GM19239 (cell line): ENCODE measurements at places on chromosomes 16 and 17.

DNA sequence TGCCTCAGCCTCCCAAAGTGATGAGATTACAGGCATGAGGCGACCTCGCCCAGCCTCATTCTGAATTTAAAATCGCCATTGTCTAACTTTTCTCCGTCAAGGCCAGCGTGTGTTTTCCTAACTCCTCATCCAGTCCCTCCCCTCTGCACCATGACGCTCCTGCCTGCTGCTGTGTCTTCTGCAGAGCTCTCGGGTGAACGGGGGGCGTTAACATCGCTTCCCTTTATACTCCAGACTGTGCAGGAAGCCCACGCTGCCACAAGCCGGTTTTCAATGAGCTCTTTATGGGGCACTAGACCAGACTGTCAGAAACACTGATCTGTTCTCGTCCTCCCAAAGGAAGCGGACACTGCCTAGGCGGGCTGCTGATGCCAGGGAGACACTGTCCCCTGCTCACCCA is 13.2 kb downstream of the AANAT start:
- DNase-seq: no peak

DNA sequence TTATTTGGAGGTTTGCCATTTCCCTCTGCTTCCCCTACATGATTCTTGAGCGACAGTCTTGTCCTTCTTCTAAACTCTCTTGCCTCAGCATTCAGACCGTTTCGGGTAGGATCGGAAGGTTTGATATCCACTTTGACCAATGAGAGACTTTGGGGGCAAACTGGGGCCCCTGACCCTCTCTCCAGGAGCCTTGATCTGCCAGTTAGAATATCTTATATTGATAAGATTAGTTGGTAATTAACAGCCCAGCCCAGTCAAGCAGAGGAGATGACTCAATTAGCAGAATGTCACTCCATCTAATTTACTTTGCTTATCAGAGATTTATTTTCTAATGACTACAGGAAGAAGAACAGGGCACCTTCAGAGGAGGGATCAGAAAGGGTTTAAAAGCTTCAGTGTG is 532.8 kb downstream of the XYLT1 start:
- DNase-seq: no peak

DNA sequence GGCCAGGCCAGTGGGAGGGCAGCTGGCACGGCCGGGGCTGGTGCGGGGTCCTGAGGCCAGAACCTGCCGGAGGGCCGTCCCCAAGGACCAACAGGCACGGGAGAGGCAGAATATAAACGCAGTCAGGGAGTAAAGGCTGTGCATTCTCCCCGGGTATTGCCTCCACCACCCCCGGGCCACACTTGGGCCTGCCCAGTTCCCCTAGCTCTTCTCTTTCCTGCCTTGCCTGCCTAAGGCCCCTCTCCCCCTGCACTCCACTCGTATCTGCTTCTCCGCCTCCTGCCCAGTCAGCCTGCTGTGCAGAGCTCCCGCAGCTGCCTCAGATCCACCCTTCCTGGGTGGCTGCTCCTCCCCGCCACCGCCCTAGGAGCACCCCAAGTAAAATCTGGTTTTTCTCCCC is 5.0 kb upstream of the RPH3AL start:
- DNase-seq: no peak

DNA sequence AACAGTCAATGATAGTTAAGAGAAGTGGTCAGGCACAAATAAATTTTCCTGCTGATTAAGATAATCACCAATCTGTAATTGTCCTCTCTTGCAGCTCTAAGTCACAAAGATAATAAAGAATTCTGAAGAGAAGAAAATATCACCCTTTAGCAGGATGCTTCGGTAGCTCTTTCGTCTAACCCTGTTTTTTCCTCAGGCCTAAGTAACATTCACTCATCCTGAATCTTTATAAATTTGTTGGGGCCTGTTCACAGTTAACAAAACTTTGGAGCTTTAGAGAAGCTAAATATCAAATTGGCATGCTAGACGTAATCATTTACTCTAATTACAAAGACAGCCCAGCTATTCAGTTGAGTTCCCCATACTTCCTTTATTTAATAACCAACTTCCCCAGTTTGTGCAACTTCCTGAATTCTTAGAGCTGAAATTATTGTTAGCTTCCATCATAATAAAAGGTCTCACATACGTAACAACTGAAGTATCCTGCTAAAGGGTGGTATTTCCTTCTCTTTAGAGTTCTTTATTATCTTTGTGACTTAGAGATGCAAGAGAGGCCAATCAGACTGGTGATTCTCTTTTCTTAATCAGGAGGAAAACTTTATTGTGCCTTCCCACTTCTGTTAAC is 118.6 kb downstream of the TANGO6 start:
- DNase-seq: no peak

- no peak for DNase-seq
These were observed 12.1 kb downstream of the ZZEF1 start for GRCh38 chr17:4130715-4131114.

DNA sequence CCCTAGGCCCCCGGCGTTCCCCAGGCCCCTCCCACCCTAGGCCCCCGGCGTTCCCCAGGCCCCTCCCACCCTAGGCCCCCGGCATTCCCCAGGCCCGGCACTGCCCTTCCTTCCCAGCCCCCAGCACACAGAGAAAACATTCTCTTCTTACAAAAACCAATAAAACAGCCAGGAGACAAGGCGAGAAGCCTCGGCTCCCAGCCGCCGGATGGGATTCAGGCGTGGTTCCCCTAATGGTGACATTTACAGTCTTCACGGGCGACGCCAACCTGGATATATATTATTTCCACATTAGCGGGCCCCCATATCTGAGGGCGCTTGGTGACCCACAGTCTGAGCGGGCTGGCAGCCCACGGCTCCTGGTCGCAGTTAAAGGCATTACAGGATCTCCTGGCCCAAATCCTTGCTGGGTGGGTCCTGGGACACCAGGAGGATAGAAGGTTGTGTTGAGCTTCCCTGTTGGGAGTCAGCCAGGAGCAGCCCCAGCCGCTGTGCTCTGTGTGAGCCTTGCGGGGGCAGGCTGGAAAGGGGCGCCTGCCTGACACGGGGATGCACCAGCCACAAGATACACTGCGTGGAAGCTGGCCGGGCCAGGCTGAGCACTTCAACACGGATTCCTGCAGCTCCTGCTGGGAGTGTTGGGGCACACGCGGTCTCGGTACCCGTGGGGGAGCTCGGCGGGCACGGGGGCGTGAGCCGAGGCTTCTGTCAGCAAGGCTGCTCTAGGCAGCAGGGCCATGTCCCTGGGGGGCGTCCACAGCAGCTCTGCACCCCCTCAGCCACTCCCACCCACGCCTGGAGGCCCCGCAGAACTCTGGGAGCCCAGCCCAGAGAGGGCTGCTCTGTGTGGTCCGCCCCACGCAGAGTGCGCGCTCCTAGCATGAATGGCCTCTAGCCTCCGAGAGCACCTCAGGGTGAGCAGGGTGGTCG is 83.7 kb downstream of the LMF1 start:
- DNase-seq: no peak

GRCh38 chr17:76672270-76672851 is 28.8 kb upstream of the ST6GALNAC1 start:
- DNase-seq: no peak

DNA sequence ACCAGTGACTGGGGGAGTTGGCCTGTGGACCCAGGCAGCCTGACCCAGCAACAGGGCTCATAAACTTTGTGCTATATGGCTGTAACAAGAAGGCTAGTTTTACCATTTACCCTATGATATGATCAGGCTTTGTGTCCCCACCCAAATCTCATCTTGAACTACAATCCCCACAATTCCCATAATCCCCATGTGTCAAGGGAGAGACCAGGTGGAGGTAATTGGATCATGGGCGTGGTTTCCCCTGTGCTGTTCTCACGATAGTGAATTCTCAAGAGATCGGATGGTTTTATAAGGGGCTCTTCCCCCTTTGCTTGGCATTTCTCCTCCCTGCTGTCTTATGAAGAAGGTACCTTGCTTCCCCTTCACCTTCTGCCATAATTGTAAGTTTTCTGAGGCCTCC is 111.2 kb upstream of the NLRP1 start:
- DNase-seq: no peak

DNA sequence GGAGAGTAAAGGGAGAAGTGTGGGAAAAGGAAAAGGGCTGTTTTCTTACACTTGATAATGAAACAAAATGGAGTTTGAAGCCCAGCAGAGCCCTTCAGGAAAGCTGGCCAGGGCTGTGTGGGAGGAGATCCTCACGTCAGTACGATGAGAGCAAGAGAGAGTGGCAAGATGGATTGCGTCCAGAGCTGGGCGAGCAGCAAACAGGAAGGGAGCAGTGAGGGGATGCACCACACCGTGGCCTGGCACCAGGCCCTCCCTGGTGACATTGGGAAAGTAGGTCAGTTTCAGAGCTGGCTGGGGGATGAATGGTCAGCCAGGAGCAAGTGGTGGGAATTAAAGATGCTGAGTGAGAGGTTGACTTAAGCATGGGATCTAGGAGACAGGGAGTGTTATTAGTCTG is 273.6 kb downstream of the GRIN2A start:
- no peak for DNase-seq

DNA sequence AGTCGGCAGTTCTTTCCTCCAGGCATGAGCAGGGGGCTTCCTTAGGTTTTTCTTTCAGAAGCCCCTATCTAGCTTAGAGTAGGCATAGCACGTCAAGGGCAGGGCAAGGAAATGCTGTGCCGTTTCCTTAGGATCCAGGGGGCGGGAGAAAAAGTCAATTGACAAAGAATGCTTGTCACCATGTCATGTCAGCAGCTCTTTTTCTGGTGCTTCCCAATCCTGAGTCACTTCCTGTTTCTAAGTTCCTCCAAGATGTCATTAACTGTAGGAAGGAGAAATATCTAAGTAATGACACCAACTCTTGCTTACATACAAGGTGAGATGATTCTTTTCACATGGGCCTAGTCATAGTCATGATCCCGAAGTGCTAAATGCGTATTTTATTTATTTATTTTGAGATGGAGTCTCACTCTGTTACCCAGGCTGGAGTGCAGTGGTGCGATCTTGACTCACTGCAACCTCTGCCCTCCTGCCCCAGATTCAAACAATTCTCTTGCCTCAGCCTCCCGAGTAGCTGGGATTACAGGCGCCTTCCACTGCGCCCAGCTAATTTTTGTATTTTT is 35.2 kb downstream of the GJC1 start:
- no peak for DNase-seq

DNA sequence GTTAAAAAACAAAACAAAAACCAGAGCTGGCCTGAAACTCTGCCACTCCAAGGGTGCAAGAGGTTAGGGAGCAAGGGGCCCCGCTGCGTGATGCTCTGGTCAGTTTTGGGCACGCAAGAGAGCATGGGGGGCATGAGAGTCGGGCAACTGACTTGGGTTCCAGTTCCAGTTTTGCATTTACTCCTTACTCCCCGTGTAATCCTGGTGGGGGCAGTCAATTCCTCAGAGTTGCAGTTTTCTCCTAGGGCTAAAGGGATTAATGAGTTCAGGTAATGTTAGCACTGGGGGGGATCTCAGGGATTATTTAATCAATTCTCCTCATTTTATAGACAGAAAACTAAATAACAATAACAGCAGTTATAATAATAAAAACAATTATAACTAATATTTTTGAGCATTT is 72.9 kb upstream of the PMFBP1 start:
- DNase-seq: no peak

GRCh38 chr16:82386761-82387160 is 216.7 kb upstream of the MPHOSPH6 start:
- DNase-seq: no peak

DNA sequence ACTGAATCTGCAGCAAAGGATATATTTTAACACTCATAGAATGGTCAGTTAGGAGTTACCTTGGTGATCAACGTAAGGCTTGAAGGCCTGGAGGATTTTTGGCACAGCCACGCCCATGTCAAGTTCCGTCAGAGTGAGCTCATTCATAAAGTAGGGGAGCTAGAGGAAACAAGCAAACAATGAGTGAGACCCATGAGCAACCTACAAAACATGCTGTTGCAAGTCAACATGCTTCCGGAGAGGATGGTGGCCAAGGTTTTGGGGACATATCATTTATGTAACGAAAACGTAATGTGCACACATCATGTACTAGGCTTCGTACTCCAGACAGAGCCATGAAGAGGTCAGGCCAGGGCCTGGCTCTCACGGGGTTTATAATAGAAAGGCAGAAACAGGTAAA is 41.1 kb upstream of the ERN1 start:
- no peak for DNase-seq

- no peak for DNase-seq
These were observed 23.0 kb downstream of the DNAH2 start for GRCh38 chr17:7740481-7741001.

GRCh38 chr17:10668775-10669174 is 11.7 kb upstream of the MYH3 start:
- DNase-seq: no peak

GRCh38 chr17:42898147-42898811 is 2.3 kb upstream of the G6PC1 start:
- DNase-seq: no peak

GRCh38 chr16:886084-886543 is 84.7 kb downstream of the LMF1 start:
- no peak for DNase-seq

GRCh38 chr17:12421646-12422306 is 243.9 kb upstream of the MYOCD start:
- DNase-seq: no peak

DNA sequence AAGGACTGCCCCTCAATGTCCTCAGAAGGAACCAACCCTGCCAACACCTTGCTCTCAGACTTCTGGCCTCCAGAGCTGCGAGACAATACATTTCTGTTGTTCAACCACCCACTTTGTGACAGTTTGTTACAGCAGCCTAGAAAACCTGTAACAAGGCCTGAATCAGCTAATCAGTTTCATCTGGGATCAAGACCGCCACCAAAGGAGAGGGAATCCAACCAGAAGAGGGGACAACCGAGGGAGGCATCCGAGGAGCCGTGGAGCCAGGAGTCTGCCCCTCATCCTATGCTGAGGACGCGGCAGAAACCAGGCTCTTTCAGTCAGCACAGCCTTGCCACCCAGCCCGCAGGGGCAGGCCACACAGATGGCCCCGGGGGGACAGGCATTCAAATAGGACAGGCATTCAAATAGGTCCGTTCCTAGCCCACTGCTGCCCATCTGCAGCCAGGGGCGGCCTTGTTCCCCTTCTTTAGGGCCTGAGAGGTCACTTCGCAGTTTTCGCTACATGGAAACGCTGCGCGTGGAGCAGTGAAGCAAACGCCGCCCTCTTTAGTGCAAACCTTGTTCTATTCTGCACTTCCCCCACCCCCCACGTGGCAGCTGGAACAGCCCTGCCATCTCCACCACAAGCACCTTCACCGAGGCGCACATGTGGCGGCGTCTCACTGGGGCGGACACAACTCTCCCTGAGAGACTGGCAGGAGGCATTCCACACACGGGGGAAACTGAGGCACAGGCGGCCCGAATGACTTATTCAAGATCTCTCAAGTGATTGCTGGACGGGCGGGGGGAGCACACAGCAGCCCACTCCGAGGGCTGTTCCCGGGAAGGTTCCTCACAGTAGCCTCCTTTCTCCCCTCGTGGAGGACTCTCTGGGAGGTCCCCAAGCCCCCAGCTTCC is 26.7 kb downstream of the FA2H start:
- DNase-seq: no peak

- no peak for DNase-seq
These were observed 822 bp downstream of the IGF2BP1 start for GRCh38 chr17:48997827-48998586.

GRCh38 chr16:84806256-84806889 is 13.4 kb upstream of the CRISPLD2 start:
- no peak for DNase-seq

GRCh38 chr17:879546-880442 is 97.6 kb downstream of the MRM3 start:
- DNase-seq: peak; percentile 55

GRCh38 chr16:13999071-13999894 is 71.8 kb upstream of the MRTFB start:
- DNase-seq: no peak

GRCh38 chr17:64607862-64608565 is 54.1 kb downstream of the SMURF2 start:
- DNase-seq: no peak

GRCh38 chr16:23836404-23837311 is 875 bp downstream of the PRKCB start:
- DNase-seq: no peak
